GM03348 (cell line): ENCODE measurements at places on chromosomes 6 and 20.

DNA sequence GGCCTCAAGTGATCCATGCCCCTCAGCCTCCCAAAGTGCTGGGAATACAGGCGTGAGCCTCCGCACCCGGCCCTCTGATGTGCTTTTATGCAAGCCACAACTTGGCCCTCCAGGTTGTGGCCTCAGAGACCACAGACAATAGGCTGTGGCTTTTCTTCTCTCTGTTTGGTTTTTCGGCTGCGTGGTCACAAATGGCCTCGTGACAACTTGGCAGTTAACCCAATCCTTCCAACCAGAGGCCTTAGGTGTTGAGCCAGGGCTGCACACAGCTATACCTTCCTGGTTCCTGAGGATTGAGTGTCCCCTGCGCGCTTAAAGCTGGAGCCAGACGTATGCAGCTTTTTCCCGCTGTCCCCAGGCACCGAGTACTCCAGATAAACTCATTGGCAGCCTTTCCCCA is 6.3 kb upstream of the TGM3 start:
- DNase-seq = no peak

- no peak for DNase-seq
Measured at GRCh38 chr6:5036269-5036668, 32.4 kb upstream of the RPP40 start.

DNA sequence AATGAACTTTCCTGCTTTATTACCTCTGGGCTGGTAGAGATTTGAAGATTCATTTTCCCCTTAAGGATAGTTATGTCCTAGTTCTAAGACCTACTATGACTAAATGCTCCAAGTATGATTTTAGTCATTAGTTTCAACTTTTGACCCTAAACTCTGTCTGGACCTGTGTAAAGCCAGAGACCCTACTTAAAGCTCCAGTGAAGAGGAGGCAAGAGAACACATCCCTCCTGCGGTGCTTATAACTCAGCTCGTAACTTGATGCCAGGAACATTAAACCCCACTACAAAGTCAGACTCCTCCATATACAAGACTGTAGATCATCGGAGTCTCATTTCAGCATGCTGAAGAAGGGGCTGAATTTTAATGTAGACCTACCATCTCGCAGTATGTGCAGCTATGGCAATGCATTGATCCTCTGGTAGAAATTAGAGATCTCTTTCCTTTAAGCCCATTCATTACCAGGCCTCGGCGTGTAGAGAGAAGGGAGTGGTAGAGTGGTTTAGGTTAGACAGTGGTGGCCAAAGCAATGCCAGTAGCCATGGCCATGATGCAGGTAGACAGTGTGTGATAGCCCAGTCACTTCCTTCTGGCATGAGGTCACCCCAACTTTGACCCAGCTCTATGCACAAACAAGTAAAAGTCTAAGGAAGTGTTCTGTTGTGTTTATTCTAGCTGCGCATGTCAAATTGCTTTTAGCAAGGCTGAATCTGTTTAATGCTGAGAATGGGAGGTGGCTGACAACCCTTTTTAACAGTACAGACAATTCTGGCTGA is 34.8 kb upstream of the MYB start:
- no peak for DNase-seq

- peak; percentile 83 for DNase-seq
Measured at GRCh38 chr6:157760589-157761330, 62.3 kb upstream of the SNX9 start.

DNA sequence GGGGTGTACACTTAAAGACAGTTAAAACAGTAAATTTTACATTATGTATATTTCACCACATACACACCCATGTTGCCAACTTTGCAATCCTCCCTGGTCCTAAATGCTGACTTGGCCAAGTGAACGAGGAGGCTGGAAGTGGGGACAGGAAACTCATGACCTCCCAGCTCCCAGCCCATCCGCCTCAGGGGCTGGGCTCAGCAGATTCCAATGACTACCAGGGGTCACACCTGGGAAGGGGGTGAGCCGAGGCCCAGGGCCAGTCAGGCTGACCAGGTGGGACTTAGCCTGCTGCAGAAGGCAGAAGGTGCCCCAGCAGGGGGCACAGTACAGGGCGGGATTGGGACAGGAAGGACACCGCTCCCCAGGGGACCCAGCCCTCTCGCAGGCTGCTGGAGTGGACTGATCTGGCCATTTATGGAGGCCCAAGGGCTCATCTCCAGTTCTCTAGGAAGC is 2.4 kb downstream of the SIGLEC1 start:
- no peak for DNase-seq

DNA sequence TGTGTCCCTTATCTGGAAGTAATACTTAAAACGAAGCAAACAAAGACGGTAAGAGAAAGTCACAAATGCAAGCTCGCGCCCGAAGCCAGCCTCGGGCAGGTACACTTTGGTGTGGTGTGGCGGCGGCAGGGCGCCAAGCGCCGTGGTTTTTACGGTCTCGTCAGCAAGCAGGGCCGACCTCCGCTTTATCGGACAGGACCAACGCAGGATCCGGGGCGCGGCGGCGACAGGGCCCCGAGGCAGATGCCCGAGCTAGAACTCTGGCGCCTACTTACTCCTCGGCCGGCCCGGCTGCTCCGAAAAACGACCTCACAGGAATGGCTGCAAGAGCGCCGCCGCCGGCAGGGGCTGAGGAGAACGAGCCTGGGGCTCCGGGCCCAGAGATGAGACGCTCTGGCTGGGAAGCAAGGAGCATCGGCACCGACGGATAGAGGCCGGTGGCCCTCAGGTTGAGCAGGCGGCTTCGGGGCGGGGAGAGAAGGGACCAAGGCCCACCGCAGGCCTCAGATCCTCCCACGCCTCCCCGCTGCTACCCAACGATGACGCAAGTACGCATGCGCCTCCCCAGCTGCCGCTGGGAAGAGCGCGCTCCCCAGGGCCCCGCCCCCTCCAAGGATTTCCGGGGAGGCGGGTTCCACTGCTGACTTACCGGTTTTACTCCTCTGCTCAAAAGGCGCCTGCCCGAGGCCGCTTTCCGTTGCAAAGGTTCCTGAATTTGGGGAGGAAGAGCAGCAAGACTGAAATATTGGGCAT is 60.6 kb downstream of the FAM217A start:
- peak; percentile 97 for DNase-seq

- no peak for DNase-seq
Measured at GRCh38 chr6:74755196-74755595, 450.7 kb downstream of the COL12A1 start.

DNA sequence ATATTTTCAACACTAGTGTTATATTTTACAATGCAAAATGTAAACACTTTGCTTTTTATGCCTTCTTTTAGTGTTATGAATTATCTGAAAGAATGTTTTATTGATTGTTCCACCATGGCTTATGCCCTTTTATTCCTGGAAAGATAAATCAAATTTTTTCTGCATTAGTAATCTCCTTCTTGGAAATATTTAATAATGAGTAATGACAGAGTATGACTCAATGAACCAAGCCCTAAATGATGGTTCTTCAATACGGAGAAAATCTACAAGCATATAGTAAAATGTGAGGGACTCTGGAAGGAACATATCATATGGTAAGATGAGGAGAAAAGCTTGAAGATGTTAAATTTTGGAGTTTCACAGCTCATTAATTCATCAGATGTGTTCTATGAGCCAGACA is 929.6 kb downstream of the C6orf118 start:
- no peak for DNase-seq

GRCh38 chr6:113486199-113486598 is 370.9 kb upstream of the MARCKS start:
- DNase-seq = no peak

DNA sequence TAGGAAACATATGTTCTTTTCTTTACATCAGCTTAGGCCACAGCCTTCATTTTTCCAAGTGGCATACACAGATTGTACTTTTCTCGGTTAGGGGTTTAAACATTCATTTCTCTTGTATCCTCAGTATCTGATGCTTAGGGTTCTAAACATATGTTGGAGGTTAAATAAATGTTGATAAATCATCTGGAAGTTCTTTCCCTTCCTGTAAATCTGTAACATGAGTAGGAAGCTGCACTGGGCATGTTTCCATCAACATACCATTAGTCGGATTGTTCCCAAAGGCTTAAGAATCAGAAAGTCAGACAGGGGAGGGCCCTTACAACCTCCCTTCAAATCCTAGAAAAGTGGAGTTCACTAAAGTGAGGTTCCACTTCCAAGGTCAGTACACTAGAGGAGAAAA is 54.8 kb upstream of the BCLAF1 start:
- no peak for DNase-seq
